ENCODE measurements at places on chromosomes 2 and 18.

- no peak for DNase-seq
Observed at GRCh38 chr2:216033403-216033802, 20.1 kb upstream of the MREG start.

DNA sequence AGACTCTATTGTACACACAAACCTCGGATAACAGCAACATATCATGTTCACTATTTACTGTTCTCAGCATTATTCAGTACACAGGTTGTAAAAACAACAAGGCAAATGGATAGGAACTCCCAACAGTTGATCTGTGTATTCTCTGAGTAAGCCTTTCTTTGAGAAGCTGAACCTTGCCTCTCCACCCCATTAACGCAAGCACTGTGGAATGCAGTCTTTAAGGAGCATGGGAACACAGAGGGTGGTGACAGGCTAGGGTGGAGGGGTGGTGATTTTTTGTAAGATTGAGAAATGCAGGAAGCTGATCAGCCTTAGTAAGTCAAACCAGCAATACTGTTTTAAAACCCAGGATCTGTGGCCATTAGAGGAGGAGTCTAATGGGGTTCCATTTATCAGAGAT lies 19.6 kb upstream of the SERPINB11 start:
- DNase-seq: peak; percentile 37

- no peak for DNase-seq
Observed at GRCh38 chr2:149271575-149271974, 58.8 kb upstream of the LYPD6 start.

DNA sequence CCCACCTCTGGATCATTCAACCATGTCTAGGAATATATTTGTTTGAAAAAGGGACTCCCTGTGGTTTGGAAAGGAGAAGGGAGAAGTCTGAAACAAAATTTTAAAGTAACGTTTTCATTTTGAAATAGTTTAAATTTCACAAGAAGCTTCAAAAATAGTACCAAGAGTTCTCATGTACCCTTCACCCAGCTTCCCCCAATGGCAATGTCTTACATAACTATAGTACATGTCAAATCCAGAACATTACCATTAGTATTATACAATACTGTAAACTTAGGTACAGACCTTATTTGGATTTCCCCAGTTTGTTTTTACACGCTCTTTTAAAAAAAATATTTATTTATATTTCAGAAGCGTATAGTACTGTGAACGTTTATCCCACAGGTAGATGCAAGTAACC lies 4.0 kb upstream of the LYG2 start:
- DNase-seq: no peak

GRCh38 chr2:241038374-241039180 lies 40.2 kb downstream of the SNED1 start:
- no peak for DNase-seq

GRCh38 chr2:231461516-231461971 lies 2.7 kb downstream of the NCL start:
- no peak for DNase-seq

DNA sequence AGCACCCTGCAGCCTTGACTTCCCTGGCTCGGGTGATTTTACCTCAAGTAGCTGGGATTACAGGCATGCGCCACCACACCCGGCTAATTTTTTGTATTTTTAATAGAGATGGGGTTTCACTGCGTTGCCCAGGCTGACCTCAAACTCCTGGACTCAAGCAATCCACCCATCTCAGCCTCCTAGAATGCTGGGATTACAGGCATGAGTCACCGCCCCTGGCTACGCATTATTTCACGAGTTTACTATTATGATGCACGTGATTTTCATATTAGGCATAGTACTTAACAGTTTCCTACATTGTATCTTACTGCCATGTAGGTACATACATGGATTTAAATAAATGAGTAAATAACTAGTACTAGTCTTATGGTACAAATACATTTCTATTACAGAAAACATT lies 4.4 kb downstream of the DYNC2LI1 start:
- no peak for DNase-seq

GRCh38 chr2:9334761-9335160 lies 88.6 kb downstream of the ITGB1BP1 start:
- no peak for DNase-seq

DNA sequence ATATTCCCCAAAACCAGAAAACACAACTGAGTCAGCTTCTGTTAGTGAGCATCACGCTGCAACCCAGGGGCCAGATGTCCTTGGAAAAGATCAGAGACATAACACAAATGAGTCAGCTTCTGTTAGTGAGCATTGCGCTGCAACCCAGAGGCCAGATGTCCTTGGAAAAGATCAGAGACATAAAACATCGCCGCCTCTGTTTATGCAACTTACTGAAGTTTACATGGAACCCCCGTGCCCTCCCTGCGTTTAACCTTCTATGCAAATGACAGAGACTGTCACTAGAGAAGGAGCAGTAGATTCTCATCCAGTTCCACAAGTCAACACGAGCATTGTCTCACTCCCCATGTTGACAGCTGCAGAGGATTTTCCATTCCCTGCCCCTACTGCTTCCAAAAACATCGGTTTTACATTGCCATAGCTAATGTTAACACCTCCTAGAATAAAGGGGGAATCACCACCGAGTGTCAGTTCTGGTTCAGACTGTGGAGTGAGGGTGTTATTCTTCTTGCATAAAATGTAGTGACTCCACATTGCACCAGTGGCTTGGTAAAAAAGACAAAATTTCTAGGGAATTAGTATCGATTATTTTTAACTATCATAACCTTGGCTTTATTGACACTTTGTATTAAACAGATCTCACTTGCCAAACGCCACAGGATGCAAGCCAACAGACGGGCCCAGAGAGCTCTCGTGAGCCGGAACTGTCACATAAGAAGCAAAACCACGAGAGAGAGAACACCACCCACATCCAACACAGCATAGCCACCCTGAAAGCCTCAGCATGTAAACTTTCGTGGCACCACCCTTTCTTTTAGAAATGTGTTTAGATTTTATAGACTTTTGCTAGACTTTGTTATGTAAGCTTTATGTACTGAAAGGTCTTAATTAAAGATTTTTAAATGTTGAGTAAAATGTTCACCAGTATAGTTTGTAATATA lies 87.7 kb downstream of the SH3YL1 start:
- DNase-seq: no peak

DNA sequence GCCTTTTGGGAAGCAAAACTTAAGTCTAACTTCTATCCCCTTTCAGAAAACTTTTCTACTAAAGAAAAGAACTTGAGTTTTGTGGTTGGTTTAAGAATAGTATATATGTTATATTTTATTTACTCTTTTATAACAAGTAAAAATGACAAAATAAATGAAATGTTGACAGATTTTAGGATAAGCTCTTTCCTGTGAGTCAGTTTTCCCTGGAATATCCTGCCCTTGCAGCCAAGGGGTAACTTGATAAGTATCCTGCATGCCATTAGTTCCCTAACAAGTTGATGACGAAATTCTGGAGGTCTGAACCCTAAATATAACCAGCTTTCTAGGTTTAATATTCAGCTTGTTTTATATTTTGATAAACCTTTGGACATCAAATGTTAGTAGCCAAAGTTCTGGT lies 7.3 kb upstream of the HTR2B start:
- no peak for DNase-seq

- DNase-seq: no peak
Observed at GRCh38 chr18:75162467-75162866, 46.5 kb downstream of the PTGR3 start.
